SJSA1 (cell line): ENCODE measurements at places on chromosomes 13 and 19. TPM values are rescaled to one million over a fixed set of nuclear protein-coding genes. Genes with fewer than 3 reads are reported as not detected.

- peaks cover 29% of the 10 kb centered on the region for H3K4me1 ChIP-seq
- peak overlapping the region; percentile 93 for H3K4me3 ChIP-seq
- no peaks in the 10 kb centered on the region; the same call in 1 of the 2 replicates for H3K27me3 ChIP-seq
Measured at GRCh38 chr19:16470911-16471811, 609 bp downstream of the EPS15L1 start.

DNA sequence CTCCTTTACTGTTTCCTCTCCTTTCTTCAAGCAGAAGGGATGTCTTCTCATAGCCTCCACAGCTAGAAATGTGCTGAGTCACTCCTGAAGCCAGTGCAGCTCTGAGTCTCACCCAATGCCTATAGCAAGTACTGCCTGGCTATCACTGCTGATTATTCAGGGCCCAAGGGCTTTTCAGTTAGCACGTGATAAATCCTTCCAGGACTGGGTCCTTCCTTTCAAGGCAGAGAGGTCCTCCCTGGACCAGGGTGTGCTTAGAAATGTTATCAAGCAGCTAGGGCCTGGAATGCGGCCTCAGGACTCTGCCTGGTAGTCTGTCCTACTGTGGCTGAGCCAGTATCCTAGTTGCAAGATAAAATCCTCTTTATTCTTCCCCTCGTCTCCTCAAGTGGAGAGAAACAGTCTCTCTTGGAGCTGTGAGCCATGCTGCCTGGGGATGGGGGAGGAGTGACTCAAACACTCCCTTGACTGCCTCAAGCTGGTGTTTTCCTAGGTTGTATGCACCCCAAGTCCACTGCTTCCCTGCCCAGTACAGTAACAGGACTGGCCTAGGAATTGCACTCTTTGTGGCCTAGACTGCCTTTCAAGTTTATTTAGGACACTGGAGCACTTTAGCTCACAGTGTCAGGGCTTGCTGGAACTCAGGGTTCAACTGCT lies 198.7 kb upstream of the SERP2 start:
- DNase-seq: peak; percentile 14
- no peak overlapping the region for H3K4me3 ChIP-seq

The TMEM147 gene
- 79.8 and 83.5 TPM in 2 replicates for total RNA-seq

GRCh38 chr13:75220861-75221260 lies 261.1 kb downstream of the TBC1D4 start:
- no peak for DNase-seq
- 0 out of 2 replicates have a peak, but pooled peaks cover 5% of the 10 kb centered on the region for H3K27me3 ChIP-seq
- H3K36me3 ChIP-seq: no peaks in the 10 kb centered on the region
- H3K4me1 ChIP-seq: no peaks in the 10 kb centered on the region

DNA sequence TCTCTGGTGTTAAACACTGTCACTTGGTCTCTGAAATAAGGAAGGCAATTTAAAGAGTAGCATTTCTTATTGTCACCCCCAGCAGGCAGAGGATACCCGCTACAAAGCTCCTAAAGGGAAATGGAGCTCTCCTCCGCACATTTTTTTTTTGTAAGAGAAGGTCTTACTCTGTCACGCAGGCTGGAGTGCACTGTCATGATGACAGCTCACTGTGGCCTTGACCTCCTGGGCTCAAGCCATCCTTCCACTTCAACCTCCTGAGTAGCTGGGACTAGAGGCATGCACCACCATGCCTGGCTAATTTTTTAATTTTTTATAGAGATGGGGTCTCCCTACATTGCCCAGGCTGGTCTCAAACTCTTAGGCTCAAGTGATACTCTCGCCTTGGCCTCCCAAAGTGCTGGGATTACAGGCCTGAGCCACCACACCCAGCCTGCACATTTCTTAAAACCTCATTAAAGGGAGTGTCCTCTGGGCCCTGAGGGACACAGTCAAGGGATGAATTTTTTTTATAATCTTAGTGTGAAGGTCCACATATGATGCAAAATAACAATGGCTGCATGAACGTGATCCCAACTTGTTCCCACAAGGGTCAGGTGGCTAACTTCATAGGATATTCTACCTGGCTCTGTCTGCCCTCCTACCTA lies 32.1 kb downstream of the SLC25A30 start:
- DNase-seq: no peak
- H3K4me3 ChIP-seq: no peak overlapping the region
- no peaks in the 10 kb centered on the region; the same call in 1 of the 2 replicates for H3K36me3 ChIP-seq
- no peaks in the 10 kb centered on the region for H3K4me1 ChIP-seq

The NLRP4 gene
- total RNA-seq: not detected in 2 replicates

DNA sequence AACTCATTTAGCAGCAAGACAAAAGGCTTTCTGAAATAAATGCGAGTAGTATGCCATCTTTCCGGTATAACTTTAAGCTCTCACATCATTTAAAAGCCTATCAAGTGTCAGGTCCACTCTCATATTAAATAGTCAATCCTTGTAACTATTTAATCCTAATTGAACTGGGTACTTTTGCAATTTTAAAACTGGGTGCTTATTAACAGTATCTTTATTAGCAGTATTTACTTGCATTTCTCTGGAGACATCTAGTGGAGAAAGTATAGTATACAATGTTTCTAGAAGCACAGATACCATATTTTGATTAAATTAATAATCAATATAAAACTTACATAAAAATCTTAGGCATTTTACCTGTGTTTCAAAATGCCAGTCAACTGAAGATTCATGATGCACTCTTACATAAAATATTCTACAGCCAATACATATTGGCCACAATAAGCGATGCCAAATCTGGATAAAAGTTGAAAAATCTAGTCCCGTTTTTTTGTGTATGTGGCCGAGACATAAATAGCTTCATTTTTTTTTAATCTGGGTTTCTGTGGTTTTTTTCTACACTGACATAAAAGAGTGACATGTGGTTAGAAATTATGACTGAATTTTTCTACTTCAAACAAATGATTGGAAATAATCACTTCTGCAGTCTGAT lies 4.3 kb upstream of the POSTN start:
- H3K27me3 ChIP-seq: no peaks in the 10 kb centered on the region
- no peaks in the 10 kb centered on the region for H3K36me3 ChIP-seq
- no peak overlapping the region for H3K4me3 ChIP-seq

- no peaks in the 10 kb centered on the region for H3K27me3 ChIP-seq
- H3K4me1 ChIP-seq: no peaks in the 10 kb centered on the region
- no peak overlapping the region for H3K4me3 ChIP-seq
- no peak overlapping the region for H3K27ac ChIP-seq
- DNase-seq: no peak
Measured at GRCh38 chr13:100796463-100796862, 121.9 kb upstream of the TMTC4 start.

The MAST3 gene
- total RNA-seq: 1.2 and 2.3 TPM in 2 replicates

- H3K27me3 ChIP-seq: no peaks in the 10 kb centered on the region
- peaks cover 25% of the 10 kb centered on the region for H3K4me1 ChIP-seq
- H3K36me3 ChIP-seq: no peaks in the 10 kb centered on the region
- no peak overlapping the region for H3K4me3 ChIP-seq
- DNase-seq: no peak
Measured at GRCh38 chr13:90713441-90714133, 633.9 kb upstream of the MIR17HG start.

GRCh38 chr13:104181526-104182231 lies 1115.5 kb upstream of the SLC10A2 start:
- H3K27me3 ChIP-seq: no peaks in the 10 kb centered on the region
- H3K4me3 ChIP-seq: no peak overlapping the region
- DNase-seq: no peak
- H3K36me3 ChIP-seq: no peaks in the 10 kb centered on the region
- H3K4me1 ChIP-seq: no peaks in the 10 kb centered on the region
- H3K27ac ChIP-seq: no peak overlapping the region

The SCN1B gene
- 2.9 and 4.0 TPM in 2 replicates for total RNA-seq

GRCh38 chr13:75481176-75482069 lies 546 bp downstream of the TBC1D4 start:
- H3K27me3 ChIP-seq: peaks cover 49% of the 10 kb centered on the region
- H3K4me3 ChIP-seq: peak overlapping the region; percentile 45
- peak; percentile 30 for DNase-seq
- no peaks in the 10 kb centered on the region for H3K36me3 ChIP-seq

GRCh38 chr19:42441049-42441445 lies 1.7 kb downstream of the CXCL17 start:
- no peak for DNase-seq
- no peak overlapping the region for H3K27ac ChIP-seq
- no peaks in the 10 kb centered on the region for H3K36me3 ChIP-seq
- no peaks in the 10 kb centered on the region for H3K27me3 ChIP-seq
- H3K4me1 ChIP-seq: no peaks in the 10 kb centered on the region
- no peak overlapping the region for H3K4me3 ChIP-seq
